ENCODE measurements at places on chromosomes 5 and 9. TPM values are rescaled to one million over a fixed set of nuclear protein-coding genes. Genes with fewer than 3 reads are reported as not detected.

PKN3 gene
- 2.5 TPM for total RNA-seq

PCA3 gene
- total RNA-seq, result not detected

EIF4E1B gene
- not detected for total RNA-seq

MEF2C gene
- total RNA-seq, result 4.5 TPM

HMCN2 gene
- total RNA-seq, result 1.6 TPM

C1QTNF2 gene
- 0.20 TPM for total RNA-seq

ROR2 gene
- total RNA-seq, result 2.5 TPM

C5orf47 gene
- not detected for total RNA-seq

- no peak for ATAC-seq
Observed at GRCh38 chr5:172634106-172634899, 6.8 kb upstream of the NEURL1B start.

DNA sequence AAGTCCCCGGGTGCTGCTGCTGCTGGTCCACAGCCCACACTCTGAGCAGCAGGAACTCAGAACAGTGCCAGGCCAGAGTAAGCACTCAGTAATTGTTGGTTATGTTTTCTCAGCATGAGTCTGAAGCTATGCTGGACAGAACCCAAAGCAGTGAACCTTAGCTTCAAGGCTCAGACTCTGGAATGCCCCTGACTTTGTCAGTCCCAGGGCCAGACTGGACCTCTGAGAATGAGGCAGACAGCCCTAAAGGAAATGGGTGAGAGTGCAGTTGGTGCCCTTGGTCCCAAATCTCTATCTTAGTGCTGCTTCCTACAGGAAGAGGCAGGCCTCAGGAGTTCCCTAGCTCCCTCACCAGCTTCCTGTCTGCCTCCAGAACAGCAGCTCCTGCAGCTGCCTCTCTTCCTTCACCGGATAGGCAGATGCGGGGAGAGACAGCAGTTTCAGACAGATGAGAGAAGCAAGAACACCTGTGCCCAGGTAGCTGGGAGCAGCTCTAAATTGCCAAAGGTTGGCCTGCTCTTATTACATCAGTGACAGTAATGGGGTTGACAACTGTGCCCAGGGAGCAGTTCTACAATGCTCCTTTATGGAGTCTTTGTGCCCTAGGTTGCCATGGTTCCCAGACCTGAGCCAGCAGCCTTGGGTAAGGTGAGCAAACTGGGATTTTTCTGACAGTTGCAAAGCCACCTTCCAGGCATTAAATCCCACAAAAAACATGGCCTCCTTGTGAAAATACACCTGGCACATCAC, 82.2 kb upstream of the CXCL14 start:
- ATAC-seq, result peak; percentile 66

GRCh38 chr9:132857616-132858342, 20.3 kb downstream of the AK8 start:
- ATAC-seq, result peak; percentile 38

DNA sequence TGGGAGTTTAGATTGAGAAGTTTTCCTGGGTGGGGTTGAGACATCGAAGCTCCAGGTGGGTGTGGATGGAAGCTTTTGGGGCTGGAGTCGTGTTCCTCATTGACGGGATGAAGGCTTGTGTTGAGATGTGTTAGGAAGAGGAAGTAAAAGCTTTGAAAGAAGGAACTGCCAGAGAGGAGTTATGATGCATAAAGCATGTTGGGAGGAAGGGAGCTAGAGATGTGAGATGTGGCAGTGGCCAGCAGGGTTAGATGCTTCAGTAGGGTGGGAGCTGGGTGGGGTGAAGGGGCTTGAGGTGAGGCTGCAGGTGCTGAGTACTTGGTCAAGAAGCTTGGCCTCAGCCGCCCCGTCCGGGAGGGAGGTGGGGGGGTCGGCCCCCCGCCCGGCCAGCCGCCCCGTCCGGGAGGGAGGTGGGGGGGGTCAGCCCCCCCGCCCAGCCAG, 56.7 kb downstream of the HSPA4 start:
- ATAC-seq, result peak; percentile 14

GRCh38 chr9:108860354-108860753, 1.7 kb upstream of the ACTL7A start:
- no peak for ATAC-seq

GRCh38 chr5:138469540-138470321, 4.5 kb downstream of the EGR1 start:
- peak; percentile 30 for ATAC-seq

DNA sequence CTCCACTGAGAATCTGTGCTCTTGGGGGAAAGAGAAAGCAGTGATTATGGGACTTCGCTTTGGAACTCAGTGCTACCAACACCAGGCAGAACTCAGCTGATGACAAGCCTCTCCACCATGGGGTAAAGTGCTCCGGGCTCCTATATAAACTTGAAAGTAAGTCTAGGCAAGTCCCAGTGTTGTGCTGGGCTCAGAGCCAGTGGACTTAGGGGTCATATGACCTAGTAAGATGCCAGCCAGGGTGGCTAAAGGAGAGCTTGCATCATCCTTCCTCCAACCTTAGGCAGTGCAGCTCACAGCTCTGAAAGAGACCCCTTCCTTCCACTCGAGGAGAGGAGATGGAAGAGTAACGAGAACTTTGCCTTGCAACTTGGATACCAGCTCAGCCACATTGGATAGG, 35.1 kb upstream of the FREM1 start:
- ATAC-seq, result no peak

GRCh38 chr5:146203872-146204192, 427 bp downstream of the RBM27 start:
- ATAC-seq, result no peak

- no peak for ATAC-seq
Observed at GRCh38 chr5:137263371-137264005, 235.6 kb downstream of the SPOCK1 start.

- no peak for ATAC-seq
Observed at GRCh38 chr5:115895821-115896220, 54.1 kb downstream of the AP3S1 start.

GRCh38 chr9:32550562-32551275, 1.4 kb upstream of the SMIM27 start:
- ATAC-seq, result peak; percentile 85

- peak; percentile 79 for ATAC-seq
Observed at GRCh38 chr5:171629628-171630349, 155.8 kb upstream of the SMIM23 start.

DNA sequence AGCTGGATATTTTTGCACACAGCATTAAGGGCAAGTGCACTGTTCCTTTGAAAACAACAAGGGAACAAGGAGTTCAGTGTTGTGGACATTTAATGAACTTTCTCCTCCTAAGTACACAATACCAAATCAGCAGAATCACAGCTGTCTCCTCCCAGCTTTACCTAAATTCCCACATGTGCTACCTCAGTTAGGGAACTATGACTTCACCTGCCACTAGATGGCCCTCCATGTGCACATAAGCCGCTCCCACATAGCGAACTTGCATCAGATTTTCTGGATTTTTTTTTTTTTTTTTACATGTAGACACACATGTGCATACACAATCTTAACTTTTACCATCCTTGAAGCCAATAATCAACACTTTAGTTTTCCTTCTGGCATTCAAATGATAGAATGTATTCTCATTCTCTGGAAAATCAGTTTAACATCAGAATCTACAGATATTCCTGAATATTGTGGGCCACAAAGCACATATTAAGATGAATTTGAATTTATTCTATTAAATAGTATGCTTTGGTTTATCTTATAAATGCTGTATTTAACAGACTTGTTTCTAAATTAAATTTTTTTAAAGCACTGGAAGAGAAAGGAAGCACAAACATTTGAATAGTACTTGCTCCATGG, 123.6 kb downstream of the PALM2AKAP2 start:
- ATAC-seq, result peak; percentile 79

DNA sequence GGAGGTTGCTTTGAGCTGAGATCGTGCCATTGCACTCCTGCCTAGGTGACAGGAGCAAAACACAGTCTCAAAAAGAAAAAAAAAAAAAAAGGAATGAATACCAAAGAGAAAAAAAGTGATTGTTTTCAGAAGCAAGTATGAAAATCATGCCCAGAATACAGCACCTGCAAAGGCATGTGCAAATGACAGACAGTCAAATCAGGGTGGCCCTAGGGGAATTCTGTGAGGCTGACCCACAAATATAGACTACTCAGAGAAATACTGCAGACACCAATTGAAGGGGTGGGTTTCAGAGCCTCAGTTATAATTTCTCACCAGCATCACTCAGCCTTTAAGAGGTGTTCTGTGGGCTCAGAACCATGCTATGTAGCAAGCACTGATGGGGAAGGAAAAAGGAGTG, 28.6 kb downstream of the DCAF12 start:
- ATAC-seq, result no peak

GRCh38 chr5:20041326-20042274, 53.6 kb upstream of the CDH18 start:
- no peak for ATAC-seq

- ATAC-seq, result peak; percentile 33
Observed at GRCh38 chr5:15525703-15526275, 25.8 kb downstream of the FBXL7 start.

GRCh38 chr9:86062845-86063693, 36.3 kb downstream of the GOLM1 start:
- no peak for ATAC-seq

GRCh38 chr9:132969783-132970182, 8.7 kb upstream of the GFI1B start:
- ATAC-seq, result no peak
